ENCODE measurements at places on chromosomes 16 and 17.

GRCh38 chr16:83247767-83248372 lies 559.9 kb upstream of the HSBP1 start:
- DNase-seq: no peak

GRCh38 chr17:78664476-78665386 lies 87.5 kb upstream of the DNAH17 start:
- peak; percentile 44 for DNase-seq

- DNase-seq: no peak
These were observed 71.7 kb downstream of the SNX11 start for GRCh38 chr17:48179071-48179945.

DNA sequence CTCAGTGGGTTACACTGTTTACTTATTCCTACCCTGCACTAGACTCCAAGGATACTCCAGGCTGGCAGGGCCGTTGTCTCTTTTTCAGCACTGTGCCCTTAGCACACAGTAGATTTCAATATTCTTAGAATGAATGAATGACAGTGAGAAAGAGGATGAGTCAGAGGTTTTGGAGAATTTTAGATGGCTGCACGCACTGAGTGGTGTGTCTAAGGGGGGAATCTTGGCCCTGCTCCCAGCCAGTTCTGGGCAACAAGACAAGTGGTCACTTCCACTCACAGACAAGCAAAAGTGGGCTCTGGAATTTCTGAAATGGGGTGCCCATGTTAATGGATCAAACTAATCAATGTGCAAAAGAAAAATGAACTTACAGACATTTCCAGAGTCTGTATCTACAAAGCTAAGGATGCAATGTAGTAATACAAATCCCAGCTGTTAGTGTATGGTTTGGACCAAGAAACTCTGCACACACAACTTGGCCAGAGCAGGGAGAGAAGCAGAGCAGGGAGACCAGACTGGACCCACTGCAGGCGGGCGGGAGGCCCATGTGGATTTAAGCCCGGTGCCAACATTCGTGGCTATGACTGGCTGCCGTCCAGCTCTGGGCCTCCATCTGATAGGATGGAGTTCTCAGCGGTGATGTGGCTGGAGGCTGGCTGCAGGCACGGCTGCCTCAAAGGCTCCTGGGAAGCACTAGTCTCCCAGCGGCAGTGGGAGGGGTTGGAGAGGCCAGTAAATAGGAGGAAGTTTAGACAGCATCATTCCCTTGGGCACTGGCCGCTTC lies 95.6 kb upstream of the CDYL2 start:
- DNase-seq: no peak

DNA sequence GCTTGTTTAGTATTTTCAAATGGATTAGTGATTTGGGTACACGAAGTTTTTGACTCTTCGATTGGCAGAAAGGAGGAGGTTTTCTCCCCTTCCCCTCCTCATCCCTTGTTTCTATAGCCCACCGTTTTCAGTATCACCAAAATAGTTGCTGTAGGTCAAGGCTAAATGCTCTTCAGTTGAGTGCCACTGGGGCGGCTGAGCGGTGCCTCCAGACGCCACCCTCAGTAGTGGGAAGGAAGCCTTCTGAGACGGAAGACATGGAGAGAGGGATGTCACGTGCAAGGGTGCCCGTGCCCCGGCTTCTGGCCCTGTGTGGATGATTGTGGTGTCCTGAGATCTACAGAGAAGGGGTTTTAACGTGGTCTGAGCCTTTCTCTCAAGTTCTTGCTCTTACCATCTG lies 39.7 kb upstream of the CRISPLD2 start:
- no peak for DNase-seq

- DNase-seq: no peak
These were observed 17.0 kb upstream of the MEAK7 start for GRCh38 chr16:84521497-84521770.

- DNase-seq: no peak
These were observed 2286.4 kb downstream of the TP53TG3F start for GRCh38 chr16:35745821-35746248.

DNA sequence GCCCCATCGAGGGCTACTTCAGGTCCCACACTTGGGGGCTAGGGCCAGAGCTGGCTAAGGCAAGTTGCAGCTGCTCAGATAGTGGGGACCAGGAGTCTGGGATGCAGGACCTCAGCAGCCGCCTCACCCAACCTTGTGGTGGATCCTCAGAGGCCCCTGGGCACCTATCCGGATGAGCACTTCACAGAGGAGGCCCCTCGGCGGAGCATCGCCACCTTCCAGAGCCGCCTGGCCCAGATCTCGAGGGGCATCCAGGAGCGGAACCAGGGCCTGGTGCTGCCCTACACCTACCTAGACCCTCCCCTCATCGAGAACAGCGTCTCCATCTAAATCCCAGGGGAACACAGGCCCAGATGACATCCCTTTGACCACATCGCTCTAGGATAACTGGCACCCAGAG lies 9.4 kb downstream of the ALOX15B start:
- DNase-seq: no peak

DNA sequence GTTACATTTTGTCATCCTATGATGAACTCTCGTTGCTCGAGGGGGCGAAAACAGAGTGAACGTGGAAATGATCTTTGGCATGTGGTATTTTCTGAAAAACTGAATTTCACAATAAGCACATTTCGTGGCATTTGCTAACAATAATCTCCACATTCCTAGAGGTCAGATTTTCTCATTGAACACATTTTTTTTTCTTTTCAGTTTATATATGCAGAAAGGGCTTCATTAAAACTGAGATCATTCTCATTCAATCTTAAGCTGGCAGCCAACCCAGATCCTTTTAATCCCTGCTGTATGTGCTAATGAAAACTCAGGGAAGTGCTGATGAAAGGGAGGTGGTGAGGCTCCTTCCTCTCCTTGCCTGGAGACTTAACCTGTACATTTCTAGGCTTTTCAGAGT lies 52.6 kb downstream of the PRKCA start:
- DNase-seq: no peak

DNA sequence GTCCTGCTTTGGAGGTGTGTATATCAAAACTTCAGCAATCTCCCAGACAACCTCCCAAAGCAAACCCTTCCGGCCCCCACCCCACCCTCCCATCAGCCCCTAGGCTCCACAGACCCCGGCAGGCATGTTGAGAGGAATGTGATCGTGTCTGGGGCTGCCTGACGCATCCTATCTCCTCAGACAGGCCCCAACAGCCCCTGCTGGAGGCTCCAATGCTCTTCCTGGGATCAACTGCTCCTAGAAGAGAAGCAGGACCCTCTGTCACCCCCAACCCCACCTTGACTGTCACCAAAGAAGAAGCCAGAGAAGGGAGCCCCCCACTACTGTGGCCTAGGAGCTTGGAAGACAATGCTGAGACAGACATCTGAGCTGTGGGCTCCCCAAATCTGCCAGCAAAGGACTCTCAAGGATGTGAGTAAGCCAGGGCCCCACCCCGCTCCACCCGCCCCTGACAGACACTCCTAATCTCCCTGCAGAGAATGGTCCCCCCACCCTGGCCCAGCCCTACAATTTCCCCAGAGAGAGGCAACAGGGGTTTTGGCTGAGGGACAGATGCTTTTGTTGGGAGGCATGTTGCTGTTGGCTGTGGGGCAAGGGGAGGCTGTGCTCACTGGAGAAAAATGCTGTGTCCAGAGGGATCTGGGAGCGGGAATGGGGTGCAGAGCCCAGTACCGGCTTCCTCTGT lies 1.6 kb upstream of the KRT14 start:
- no peak for DNase-seq

- no peak for DNase-seq
These were observed 187.1 kb downstream of the TMEM114 start for GRCh38 chr16:8402981-8403843.

DNA sequence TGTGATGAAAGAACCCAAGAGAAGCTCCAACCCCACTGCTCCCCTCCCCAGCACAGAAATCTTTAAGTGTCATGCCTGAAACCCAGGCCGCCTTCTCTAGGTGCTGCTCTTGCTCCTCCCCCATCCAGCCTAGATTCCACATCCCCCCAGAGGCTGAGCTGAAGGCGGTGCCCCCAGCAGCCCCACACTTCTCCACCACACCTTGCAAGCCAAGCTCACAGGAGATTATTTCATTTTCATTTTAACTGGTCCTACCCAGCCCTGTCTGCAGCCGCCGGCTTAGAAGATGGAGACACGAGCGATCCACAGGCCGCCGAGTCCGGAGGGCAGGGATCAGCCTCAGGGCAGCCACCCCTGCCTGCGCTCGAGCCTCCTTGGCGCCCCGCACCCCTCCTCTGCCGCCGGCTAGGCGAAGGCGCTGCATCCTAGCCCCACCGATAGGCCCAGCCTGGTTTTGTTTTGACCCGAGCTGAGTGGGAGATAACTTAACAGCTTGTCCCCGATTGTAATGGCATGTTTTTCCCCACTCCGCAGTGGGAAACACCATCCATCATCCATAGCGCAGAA lies 125.3 kb downstream of the RBFOX3 start:
- no peak for DNase-seq

GRCh38 chr17:34782271-34782670 lies 179.0 kb downstream of the CCT6B start:
- no peak for DNase-seq

- DNase-seq: no peak
These were observed 375.7 kb upstream of the DYNLRB2 start for GRCh38 chr16:80164966-80165550.

DNA sequence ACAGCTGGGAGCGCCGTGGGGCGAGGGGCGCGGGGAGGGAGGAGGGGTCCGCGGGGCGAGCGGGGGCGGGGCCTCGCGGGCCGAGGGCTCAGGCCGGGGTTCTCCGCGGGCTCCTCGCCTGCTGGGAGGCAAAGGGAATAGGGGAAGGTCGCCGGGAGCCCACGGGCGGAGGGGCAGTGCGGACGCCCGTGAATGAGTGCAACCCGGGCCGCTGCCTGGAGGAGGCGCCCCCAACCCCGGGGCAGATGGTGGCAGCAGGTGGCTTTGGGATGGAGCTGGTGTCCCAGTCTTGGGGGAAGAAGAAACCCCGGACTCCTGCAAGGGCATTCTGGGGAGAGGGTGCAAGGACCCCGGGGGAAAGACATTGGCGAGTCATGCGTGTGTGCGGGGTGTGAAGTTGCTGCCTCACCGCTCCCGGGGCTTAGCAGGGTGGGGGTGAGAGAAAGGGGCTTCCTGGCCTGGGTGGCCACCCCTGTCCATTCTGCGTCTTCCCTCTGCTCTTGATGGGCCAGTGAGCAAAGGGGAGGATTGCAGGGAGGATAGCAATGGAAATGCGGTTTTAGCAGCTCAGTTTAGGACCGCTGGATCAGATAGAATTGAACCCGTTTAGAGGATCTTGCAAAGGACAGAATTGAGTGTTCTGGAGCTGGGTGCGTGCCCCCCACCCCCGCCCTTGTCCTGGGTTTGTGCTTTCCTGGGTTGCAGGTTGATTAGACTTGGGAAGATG lies 526 bp downstream of the KIAA0513 start:
- DNase-seq: no peak

- DNase-seq: no peak
These were observed 48.2 kb downstream of the METRNL start for GRCh38 chr17:83127431-83128160.

DNA sequence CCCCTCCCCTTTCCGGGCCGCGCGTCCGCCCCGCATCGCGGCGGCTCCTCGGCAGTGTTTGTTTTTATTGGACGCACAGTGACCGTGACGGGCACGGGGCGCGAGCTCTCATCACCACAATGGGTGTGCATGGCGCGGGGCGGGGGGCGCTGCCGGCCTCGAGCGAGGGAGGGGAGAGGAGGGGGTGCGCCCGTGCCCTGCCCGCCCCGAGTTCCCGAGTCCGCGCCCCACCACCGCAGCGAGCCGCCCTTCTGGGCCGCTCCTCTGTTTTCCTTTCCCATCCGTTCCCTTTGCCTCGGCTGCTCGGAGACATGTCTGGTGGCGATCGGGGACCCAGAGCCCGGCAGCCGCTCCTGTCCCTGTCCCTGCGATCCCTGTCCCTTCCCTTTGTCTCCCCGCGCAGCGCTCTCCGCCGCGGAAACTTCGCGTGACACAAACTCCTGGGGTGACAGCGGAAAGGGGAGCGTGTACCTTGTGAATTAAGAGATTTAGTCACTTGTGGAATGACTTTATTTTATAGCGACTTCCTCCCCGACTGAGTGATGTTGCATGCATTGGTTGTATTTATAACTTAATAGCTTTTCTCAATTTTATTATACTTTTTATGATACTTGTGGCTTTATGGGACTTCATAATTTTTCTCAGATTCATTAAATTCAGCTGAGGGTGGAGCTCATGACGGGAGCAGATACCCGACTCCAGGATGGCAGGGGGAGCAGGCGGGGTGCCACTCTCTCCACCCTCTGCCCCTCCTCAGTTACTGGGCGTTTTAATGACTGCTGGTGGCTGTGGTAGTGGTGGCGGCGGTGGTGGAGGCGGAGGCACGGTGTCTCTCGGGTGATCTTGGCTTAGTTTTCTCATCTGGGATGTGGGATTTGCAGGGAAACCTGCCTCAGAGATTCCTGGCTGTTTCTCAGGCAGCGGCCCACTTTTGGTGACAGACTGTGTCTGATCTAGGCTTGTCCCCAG lies 40.8 kb downstream of the MRM1 start:
- DNase-seq: no peak

GRCh38 chr16:67167588-67167987 lies 2.8 kb upstream of the NOL3 start:
- no peak for DNase-seq

- DNase-seq: peak; percentile 79
These were observed at the start of gene KIF19 for GRCh38 chr17:74325743-74326379. KIF19 (plus strand) TSS chr17:74326226; CDS start chr17:74326350, 124 bp downstream.

DNA sequence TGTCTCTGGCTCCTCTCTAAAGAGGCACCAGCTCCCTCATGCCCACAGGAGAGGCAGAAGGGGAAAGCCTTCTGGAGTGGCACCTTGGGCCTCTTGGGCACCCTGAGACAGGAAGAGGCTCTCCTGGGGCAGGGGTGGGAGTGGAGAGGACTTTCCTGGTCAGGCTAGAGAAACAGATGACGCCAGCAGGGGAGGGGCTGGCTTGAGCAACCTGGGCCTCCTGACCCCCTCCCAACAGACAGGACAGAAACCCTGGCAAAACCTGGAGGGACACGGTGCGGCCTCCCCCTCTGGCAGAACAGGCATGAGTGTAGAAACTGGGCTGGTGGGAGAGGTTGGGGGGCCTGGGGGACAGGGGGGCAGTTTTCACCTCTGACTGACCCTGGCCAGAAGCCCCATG lies 6.1 kb downstream of the SMIM5 start:
- no peak for DNase-seq

GRCh38 chr17:17725011-17725751 lies 43.9 kb downstream of the RAI1 start:
- no peak for DNase-seq

DNA sequence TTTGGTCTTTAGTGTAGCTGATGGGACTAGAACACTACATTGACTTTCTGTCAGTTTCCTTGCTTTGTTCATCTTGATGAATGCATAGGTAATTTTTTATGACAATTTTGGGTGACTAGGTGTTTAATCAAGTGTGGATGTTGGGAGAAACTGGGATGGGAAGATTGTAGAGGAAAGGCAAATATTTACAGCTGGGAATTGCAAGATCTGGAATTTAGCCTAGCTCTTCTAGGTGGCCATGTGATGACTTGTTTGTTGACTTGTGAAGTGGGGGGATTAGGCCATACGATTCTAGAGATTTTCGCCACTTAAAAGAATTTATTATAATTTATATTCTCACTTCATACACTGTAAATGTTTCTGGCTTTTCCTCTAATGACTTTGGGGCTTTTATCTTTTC lies 480.3 kb upstream of the GOT2 start:
- DNase-seq: no peak

Measured in NCI-H510A treated with DMSO at 0.1 percent for 48 hours (cell line).